Inflammatory macrophage (primary cell): ENCODE measurements at places on chromosomes 6 and 20.

- DNase-seq = no peak
These were observed 393.8 kb downstream of the CDH26 start for GRCh38 chr20:60352017-60352416.

DNA sequence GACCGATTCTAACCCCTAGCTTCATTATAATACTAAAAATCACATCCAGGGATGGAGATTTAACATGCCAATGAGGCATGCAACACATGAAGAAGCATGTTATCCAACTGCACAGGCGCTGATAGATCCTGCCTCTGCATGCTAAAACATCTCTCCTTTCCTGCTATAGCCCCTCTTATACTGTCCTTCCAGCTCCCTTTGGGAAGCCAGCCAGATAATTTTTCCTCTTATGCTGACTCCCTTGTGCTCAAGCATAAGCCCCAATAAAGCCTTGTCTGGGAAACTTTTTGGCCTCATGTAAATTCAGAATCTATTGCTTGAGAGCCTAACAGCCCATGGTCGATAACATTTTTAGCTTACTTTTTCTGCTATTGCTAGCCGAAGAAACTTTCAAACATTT lies 404.3 kb downstream of the EPM2A start:
- DNase-seq = no peak

GRCh38 chr6:21455071-21455470 lies 138.5 kb upstream of the SOX4 start:
- DNase-seq = no peak

GRCh38 chr6:110039364-110039980 lies 61.4 kb downstream of the GPR6 start:
- DNase-seq = peak; percentile 92

GRCh38 chr6:56766806-56767178 lies 124.1 kb upstream of the DST start:
- DNase-seq = no peak

- DNase-seq = peak; percentile 81
These were observed 18.1 kb downstream of the SLX4IP start for GRCh38 chr20:10453241-10453640.

DNA sequence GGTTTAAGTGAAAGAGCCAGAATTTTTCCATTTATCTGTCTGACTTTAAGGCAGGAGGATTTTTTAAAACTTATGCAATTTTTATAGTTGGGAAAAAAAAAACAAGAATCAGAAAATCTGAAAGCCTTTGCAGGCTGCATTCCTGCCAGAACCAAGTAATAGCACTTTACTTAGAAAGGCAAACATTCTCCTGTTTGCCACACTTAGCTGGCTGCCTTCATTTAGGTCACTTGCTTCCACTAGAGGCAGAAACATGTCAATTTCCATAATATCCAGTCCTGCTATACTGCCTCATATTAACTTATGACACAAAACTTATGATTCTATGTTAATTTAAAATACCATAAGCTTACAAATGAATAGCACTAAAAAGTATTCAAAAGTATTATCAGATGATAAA lies 425.8 kb downstream of the FRK start:
- DNase-seq = no peak

- no peak for DNase-seq
These were observed 3.4 kb downstream of the BAK1 start for GRCh38 chr6:33576668-33577067.

- DNase-seq = no peak
These were observed 180.4 kb downstream of the SASH1 start for GRCh38 chr6:148523048-148523447.

- DNase-seq = no peak
These were observed 19.0 kb upstream of the ADGRF4 start for GRCh38 chr6:47679322-47679906.

- no peak for DNase-seq
These were observed 130.3 kb upstream of the SASH1 start for GRCh38 chr6:148212366-148212765.

GRCh38 chr6:63023726-63024125 lies 187.5 kb upstream of the FKBP1C start:
- DNase-seq = no peak

- no peak for DNase-seq
These were observed 78.2 kb downstream of the PSMG4 start for GRCh38 chr6:3336859-3337515.

GRCh38 chr6:154370545-154370944 lies 13.9 kb upstream of the IPCEF1 start:
- peak; percentile 43 for DNase-seq

GRCh38 chr6:138417493-138418117 lies 13.6 kb downstream of the HEBP2 start:
- DNase-seq = no peak
